ENCODE measurements at places on chromosomes 16 and 17.

- DNase-seq = no peak
Measured at GRCh38 chr16:57600048-57600835, 28.2 kb upstream of the ADGRG1 start.

DNA sequence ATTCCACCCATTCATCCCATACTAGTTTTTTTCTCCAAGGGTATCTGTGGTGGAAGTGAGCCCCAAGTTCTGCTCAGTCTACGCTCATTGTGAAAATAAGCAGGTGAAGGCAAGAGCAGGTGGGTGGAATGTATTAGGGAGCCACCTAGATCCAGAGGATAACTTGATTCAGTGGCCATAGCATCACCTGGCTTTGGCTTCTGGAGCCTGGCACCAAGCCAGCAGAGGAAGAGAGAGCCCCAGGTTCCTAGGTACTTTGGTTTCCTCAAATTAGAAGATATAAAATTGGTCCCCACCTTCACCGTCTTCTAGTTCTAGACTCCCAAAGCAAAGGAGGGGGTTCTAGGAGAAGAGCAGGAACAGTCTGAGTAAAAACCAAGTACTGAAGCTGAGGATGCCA is 4.1 kb downstream of the FXR2 start:
- DNase-seq = no peak

DNA sequence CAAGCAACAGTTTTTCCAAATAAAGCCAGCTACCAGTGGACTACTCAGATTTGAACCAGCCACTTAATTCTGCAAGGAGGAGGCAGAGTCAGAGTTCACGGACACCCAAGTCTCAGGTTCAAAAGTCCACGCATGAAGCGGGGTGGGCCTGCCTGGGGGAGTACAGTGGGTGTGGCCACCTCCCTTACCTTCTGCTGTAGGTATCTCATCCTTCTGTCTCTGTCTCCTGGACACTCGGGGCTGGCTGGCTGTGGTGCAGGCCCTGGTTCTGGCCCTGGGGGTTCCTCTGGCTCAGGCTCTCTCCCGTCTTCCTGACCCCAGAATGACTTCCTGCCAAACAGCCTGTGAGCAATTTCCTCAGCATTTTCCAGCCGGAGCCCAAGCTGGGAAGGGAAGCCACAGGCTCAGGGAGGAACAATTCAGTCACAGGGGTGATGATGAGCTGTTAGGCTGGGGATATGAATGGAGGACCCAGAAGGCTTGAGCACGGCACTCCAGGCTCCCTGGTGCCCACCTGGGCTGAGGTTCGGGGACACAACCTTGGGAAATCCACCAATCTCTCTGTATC is 101.9 kb downstream of the LITAF start:
- DNase-seq = no peak

DNA sequence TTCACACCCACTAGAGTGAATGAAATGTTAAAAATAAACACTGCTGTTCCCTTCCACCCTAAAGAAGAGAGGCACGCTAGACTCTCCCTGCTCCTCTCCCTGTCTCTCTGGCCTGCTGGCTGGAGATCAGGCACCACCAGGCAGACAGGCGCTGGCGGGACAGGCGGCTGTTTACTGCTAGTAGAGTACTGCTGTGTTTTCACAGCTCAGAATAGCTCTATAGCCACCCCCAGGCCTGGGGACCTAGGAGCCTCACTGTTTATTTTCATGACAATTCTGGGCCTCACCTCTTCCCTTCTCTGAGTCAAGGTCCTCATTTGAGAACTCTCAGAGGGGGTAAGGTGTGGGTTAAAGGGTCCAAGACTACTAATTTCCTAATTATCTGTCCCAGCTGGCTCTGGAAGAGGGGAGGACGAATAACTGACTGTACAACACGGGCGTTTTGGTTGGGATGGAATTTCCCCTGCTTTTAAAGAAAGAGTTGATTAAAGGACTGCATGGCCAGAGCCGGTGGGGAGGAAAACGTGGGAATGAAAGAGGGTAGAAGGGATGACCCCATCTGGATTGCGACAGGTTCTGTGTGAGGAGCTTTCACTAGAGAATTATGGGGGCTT is 9.0 kb upstream of the G6PC1 start:
- no peak for DNase-seq

GRCh38 chr16:78667675-78668074 is 568.2 kb downstream of the WWOX start:
- no peak for DNase-seq

DNA sequence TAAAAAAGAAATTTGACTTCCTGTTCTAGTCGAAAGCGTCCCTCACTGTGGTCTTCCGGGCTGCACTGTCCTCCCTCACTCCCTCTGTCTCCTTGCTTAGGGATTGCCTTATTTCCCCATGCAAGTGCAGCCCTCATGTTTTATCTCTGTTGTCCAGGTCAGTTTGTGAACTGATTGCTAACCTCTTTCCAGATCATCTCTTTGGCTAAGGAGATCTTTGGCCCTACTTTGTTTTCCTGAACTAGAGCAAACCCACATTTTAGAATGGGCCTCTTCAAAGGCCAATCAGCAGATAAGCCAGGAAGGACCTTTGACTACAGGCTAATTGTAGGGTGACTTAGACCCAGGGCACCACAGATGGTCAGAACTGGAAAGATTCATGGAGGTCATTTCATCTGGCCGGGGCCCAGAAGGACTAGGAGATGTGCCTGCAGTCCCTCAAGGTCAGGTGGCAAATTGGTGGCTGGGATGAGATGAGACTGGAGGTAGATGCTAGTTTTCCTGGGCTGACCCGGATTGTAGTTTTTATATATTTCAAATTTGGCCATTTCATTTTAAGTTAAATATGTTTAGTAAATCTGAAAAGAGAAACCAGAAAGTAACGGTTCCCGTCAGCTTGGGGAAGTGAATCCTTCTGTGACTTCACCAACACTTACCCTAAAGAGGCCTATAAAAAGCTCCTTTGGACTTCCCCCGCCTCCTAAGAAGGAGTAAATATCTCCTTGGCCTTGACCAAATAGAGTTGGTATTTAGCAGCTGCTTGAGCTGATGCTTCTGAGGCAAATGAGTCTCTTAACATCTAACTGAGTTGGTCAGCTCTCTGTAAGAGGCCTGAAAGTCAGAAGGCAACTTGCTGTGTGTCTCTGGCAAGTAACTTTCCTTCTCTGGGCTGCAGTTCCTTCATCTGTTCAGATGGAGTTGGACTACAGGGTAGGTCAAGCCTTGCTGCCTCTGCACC is 6.2 kb upstream of the SLC25A19 start:
- DNase-seq = no peak

DNA sequence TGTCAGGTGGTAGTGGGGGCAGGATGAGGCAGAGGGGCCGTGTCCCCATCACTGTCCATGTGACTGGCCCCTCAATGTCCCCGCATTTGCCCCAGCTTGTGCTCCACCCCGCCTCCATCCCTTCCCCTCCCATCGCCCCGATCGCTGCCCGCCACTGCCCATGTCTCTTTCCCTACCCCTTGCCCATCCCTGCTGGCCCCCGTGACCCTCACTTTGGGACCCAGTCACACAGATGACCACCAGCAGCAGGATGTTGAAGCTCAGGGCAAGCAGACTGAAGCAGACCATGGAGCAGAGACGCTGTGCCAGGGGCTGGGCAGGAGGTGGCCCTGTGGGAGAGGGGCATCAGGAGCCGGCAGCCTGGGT is 6.1 kb downstream of the ASGR2 start:
- DNase-seq = no peak

- no peak for DNase-seq
Measured at GRCh38 chr17:77437017-77437416, 296.2 kb downstream of the SEC14L1 start.

DNA sequence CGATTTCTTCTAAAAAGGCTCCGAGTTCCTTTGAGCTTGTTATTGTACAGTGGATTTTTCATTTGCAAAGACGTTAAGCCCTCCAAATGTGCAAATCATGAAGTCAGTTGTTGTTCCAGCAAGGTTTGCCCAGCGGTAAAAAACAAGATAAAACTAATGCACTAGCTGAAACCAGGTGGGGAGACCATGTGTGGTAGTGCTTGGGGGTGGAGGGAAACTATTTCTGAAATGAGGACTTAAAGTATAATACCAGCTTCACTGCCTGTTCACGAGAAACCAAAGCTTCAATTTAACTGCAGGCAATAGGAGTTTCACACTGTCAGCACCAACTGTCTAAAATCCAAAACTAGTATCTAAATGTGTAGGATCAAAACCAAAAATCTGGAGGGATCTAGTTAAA is 22.3 kb downstream of the SMARCE1 start:
- no peak for DNase-seq

DNA sequence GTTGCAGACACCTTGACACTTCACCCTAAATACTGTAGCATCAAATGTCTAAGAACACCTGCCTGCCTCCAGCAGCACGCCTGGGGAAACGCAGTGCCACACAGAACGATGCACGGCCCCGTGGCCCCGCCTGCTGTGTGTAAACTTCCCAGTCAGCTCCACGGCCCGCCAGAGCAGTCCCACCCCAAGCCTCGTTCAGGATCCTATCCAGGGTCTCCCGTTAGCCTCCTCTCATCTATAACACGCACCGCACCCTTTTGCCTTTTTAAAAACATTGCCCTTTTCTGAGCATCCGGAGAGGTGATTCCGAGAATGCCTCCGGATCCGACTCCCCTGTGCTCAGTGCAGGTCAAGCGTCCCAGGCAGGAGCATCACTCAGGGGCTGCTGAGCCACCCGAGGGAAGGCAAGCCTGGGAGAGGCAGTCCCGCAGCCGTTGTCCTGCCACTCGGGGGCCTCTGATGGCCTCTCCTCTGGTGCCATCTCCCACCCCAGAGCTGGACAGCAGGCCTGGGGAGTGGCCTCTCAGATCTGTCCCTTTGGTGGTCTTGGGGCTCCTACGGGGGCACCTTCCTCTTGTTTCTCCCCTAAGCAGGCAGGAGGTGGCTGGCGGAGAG is 37.9 kb upstream of the SLC38A10 start:
- no peak for DNase-seq
